ENCODE measurements at places on chromosomes 6 and 20. TPM values are rescaled to one million over a fixed set of nuclear protein-coding genes. Genes with fewer than 3 reads are reported as not detected.

- no peak for DNase-seq
- no peaks in the 10 kb centered on the region for H3K4me1 ChIP-seq
- H3K27ac ChIP-seq, result no peak overlapping the region
- peaks cover 6% of the 10 kb centered on the region for H3K27me3 ChIP-seq
Measured at GRCh38 chr6:117306227-117306790, 41.0 kb downstream of the VGLL2 start.

GRCh38 chr20:53736122-53736756, 142.6 kb upstream of the ZNF217 start:
- no peak overlapping the region for H3K4me3 ChIP-seq
- H3K4me1 ChIP-seq, result peaks cover 50% of the 10 kb centered on the region
- no peak for DNase-seq
- no peaks in the 10 kb centered on the region for H3K27me3 ChIP-seq
- no peaks in the 10 kb centered on the region for H3K36me3 ChIP-seq
- H3K27ac ChIP-seq, result peak overlapping the region; percentile 87

GRCh38 chr6:24788031-24788665, 10.6 kb downstream of the ARMH2 start:
- DNase-seq, result peak; percentile 33
- peaks cover 19% of the 10 kb centered on the region for H3K4me1 ChIP-seq

- no peak for DNase-seq
- no peak overlapping the region for H3K4me3 ChIP-seq
- peaks cover 7% of the 10 kb centered on the region for H3K27me3 ChIP-seq
Measured at GRCh38 chr6:112205427-112206109, 48.8 kb downstream of the LAMA4 start.

DNA sequence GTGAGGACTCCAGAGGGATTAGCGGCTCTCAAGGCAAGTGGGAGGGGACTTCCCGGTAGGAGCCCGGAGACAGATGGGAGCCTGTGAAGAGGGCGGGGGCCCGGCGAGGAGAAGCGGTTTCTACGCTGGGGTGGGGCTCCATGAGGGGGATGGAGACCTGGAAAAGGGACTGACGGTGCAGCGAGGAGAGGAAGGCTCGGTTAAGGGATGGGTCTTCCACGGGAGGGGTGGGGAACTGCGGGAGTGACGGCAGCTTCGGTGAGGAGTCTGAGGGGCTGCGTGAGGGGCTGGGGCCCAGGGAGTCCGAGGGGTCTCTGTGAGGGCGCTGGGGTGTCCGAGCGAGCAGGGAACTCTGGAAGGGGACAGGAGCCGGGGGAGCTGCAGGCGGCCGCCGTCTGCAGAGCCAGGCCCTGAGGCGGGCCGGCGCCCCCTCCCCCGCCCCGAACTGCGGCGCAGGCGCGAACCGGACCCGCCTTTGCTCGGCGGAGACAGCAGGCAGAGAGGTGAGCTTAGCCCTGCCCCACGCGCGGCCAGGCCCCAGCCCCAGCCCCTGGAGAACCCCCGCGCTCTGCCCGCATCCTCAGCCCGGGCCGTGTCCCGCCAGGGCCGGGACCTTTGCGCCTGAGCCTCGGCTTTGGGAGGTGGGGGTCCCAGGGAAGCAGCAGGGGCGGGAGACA, at the start of gene NRSN2:
Gene NRSN2, plus strand, starts transcription at position 472 of the 677 bp plus-strand sequence. CDS start 2,533 bp downstream, outside the sequence.
- H3K4me3 ChIP-seq, result peak within 1 kb of the TSS; percentile 79
- DNase-seq, result peak; percentile 41
- H3K27me3 ChIP-seq, result no peaks in the 10 kb centered on the region
- H3K27ac ChIP-seq, result peak within 1 kb of the TSS; percentile 47
- peaks cover 16% of the 10 kb centered on the region for H3K4me1 ChIP-seq
- H3K36me3 ChIP-seq, result peaks cover 9% of the 10 kb centered on the region

- H3K4me3 ChIP-seq, result no peak overlapping the region
- H3K27me3 ChIP-seq, result peaks cover 8% of the 10 kb centered on the region
- no peaks in the 10 kb centered on the region for H3K4me1 ChIP-seq
- no peak for DNase-seq
- H3K27ac ChIP-seq, result no peak overlapping the region
Measured at GRCh38 chr20:53996584-53997486, 73.6 kb downstream of the BCAS1 start.

- no peak overlapping the region for H3K27ac ChIP-seq
- peaks cover 12% of the 10 kb centered on the region for H3K4me1 ChIP-seq
- no peaks in the 10 kb centered on the region for H3K36me3 ChIP-seq
- H3K27me3 ChIP-seq, result peaks cover 3% of the 10 kb centered on the region
- H3K4me3 ChIP-seq, result no peak overlapping the region
Measured at GRCh38 chr6:156699017-156699421, 78.2 kb upstream of the ARID1B start.

DNA sequence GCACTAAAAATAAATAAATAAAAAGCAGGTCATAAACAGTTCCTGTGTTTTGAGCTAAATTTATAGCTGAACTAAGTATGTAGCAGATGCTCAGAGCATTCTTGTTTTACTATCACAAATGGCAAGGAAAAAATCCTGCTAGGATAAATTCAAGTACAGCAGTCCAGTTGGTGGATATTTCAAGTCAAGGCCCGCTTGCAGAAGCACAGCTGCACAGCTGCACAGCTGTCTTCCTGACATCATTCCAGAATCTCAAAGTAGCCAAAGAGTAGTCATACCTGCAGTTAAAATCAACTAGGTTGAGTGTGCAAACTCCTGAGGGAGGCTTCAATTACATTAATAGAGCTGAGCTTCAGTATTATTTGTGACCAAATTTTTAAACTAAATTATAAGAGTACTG, 297.7 kb upstream of the MANEA start:
- no peak for DNase-seq
- no peak overlapping the region for H3K27ac ChIP-seq
- no peaks in the 10 kb centered on the region for H3K36me3 ChIP-seq

DNA sequence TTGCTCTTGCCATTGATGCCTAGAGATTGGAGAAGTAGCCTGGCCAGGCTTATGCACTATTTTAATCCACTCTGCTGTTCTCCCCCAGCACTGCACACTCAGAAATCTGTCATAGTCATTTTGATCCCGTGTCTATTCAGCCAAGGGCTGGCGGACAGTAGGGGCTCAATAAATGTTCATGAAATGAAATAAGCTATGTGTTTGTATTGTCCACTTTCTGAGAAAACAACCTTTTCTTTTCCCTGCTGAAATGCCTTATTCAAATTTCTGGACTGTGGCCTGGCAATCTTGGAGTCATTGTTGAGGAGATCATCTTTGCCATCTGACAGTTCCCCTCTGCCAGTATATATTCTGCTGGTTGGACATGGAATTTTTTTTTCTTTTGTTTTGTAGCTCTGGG, 550.4 kb upstream of the MAP3K7 start:
- H3K27ac ChIP-seq, result no peak overlapping the region
- H3K4me3 ChIP-seq, result no peak overlapping the region
- H3K27me3 ChIP-seq, result no peaks in the 10 kb centered on the region
- no peaks in the 10 kb centered on the region for H3K4me1 ChIP-seq

DNA sequence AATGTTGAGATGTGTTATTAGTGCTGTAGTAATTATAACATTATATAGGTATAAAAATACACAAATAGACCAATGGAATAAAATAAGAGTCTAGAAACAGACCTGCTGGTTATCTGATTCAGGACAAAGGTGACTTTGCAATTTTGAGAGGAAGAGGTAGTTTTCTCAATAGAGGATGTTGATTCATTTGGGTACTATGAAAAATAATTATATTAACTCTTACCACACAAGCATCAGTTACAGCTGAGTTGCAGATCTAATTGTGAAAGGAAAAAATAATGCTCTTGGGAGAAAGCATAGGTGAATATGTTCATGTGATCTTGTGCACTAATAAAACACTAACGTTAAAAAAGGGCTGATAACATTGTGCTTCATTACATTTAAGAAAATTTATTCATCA, 103.0 kb downstream of the BCKDHB start:
- H3K4me1 ChIP-seq, result peaks cover 8% of the 10 kb centered on the region
- peaks cover under 1% of the 10 kb centered on the region for H3K36me3 ChIP-seq
- H3K27me3 ChIP-seq, result no peaks in the 10 kb centered on the region
- no peak overlapping the region for H3K4me3 ChIP-seq
- no peak overlapping the region for H3K27ac ChIP-seq

DNA sequence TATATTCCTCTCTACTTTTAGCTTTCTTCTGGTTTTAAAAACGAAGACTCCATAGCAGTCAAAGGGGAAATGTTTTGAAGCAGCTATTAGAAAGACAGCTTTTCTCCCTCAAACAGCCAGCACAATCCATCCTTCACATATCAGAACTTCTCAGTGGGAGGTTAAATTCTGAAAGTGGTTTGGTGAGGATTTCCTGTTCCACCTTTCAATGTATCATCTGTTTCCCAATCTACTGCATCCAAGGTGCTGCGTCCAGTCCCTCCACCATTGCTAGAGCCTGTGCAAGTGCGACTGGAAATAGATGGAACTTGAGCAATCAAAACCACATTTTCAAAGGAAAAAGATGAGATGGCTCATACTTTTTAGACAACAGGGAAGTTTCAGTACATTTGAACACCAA, 508.3 kb upstream of the ARID1B start:
- H3K4me3 ChIP-seq, result peak overlapping the region; percentile 15
- H3K36me3 ChIP-seq, result no peaks in the 10 kb centered on the region
- no peak overlapping the region for H3K27ac ChIP-seq

DNA sequence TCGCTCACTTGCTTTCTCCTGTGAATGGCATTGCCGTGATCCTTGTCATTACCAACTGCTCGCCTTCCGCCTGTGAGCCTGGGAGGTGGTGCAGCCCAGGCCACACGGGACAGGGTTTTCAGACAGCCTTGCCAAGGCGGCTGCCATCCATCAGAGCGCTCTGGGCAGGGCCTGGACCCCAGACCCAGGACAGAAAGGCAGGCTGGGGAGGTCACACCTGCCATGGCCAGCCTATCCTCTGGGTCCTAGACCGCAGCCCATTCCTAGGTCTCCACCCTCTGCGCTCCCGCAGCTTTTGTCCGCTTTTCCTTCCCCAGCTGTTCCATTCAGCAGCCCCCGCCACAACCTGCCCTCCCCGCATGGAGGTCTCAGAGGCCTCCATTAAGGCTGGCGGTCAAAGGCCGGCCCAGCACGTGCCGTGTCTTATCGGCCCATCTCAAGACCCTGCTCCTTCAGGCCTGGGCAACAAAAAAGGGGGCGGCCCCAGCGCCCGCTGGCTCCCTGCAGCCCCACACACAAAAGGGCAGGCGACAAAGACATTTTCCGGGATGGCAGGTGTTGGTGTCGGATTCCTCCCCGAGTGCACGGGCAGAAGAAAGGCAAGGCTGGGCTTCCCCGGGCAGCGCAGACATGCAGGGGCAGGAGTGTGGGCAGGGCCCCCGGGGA, 28.1 kb downstream of the INSM1 start:
- H3K27me3 ChIP-seq, result no peaks in the 10 kb centered on the region
- H3K36me3 ChIP-seq, result peaks cover 3% of the 10 kb centered on the region
- no peak overlapping the region for H3K27ac ChIP-seq
- DNase-seq, result no peak
- no peaks in the 10 kb centered on the region for H3K4me1 ChIP-seq

DNA sequence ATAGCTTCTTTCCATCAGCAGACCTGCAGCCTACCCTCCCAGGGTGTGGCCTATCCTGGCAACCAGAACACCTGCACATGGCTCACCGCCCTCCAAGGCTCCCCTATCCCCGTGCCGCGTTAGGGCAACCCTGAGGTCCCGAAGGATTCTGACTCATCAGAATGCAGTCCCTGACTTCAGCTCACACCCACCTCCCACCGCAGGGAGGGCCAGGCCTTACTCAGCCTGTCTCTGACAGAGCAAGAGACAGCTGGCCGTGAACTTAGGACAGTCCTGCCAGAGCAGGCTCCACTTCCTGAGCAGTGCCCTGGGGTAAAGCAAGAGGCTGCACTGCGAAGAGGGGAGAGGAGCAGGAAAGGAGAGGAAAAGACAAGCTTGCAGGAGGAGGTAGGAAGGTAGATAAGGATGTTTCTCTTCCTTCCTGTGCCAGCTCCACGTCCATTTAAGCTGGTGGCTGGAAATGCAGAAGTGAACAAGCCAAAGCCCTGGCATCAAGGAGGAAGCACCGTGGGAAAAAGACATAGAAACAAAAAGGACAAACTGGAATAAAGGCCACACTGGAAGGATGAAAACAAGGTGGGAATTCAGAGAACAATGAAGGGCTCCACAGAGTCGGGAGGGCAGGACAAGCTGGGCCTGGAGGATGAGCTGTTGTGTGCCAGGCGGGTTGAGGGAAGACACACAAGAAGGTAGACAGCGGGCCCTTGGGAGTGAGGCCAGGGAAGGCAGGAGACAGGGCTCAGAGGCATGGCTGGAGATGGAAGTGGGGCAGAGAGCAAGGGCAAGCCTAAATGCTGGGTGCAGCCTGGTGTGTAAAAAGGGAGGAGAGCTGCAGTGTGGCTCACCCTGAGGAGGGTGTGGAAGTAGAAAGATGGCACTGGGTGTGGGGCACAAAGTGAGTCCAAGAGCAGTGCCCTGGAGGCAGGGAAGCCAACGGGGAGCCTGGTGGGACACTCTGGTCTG, 102.7 kb downstream of the SLC23A2 start:
- H3K27me3 ChIP-seq, result no peaks in the 10 kb centered on the region
- no peak overlapping the region for H3K27ac ChIP-seq
- peaks cover 8% of the 10 kb centered on the region for H3K36me3 ChIP-seq
- peaks cover 6% of the 10 kb centered on the region for H3K4me1 ChIP-seq
- H3K4me3 ChIP-seq, result no peak overlapping the region

DNA sequence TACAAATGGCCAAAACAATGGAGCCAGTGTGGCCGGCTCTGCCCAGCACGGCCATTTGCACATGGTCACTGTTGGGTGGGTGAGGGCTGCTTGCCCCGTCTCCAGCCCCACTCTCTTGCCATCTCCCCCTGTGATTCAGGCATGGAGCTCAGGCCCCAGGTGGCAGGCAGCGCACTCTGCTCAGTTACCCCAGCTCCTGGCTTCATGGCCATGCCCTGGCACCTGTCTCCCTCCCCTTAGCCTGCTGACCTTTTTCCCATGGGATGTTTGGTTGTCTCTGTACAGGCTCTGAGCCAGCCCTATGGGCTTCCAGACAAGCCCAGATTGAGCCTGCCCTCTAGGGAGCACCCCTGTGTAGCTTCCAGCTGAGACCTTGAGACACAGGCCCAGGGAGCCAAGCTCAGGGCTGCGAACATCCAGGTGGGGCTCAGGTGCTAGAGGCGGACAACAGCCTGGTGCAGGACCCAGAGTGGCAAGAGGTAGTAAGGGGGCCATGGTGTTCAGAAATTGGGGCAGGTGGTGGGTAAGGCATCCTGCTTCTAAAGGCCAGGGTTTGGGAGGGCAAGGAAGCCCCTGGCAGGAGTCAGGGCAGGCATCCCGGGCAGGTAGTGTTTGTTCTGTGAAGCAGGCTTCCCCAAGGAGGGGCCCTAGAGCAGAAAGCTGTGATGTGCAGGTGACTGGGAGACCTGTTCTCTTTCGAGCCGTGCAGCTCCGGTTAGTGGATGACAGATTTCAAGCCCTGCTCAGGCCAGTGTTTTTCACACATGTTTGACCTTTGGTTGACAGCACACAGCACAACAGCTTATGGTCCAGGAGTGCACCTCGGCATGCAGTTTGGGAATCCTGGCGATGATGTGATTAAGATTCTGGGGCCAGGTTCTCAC, 17.7 kb downstream of the SYNJ2 start:
- peaks cover 40% of the 10 kb centered on the region for H3K4me1 ChIP-seq
- H3K4me3 ChIP-seq, result no peak overlapping the region
- H3K27me3 ChIP-seq, result no peaks in the 10 kb centered on the region
- H3K27ac ChIP-seq, result no peak overlapping the region
- peaks cover 11% of the 10 kb centered on the region for H3K36me3 ChIP-seq

MRPL14 gene
- total RNA-seq, result 44.3 TPM

FBXO5 gene
- 44.0 TPM for total RNA-seq

CD24 gene
- total RNA-seq, result 0.54 TPM

GLP1R gene
- 0.81 TPM for total RNA-seq

ULBP3 gene
- total RNA-seq, result 0.77 TPM

ISM1 gene
- total RNA-seq, result 0.77 TPM
